ENCODE measurements at places on chromosomes 12 and 14.
A peak's percentile ranks its signal among the peaks of the same experiment; 100 is the strongest.

GRCh38 chr12:49567302-49567610 lies 686 bp downstream of the MCRS1 start:
- DNase-seq: no peak

- no peak for DNase-seq
These were observed 61.6 kb downstream of the PPP2R5C start for GRCh38 chr14:101823066-101823465.

- no peak for DNase-seq
These were observed 114.5 kb upstream of the RASSF8 start for GRCh38 chr12:25843976-25844375.

- no peak for DNase-seq
These were observed 88.3 kb downstream of the OTOGL start for GRCh38 chr12:80187660-80188090.

- DNase-seq: peak; percentile 18
These were observed 98.1 kb upstream of the LHX5 start for GRCh38 chr12:113569806-113570205.

GRCh38 chr12:50024227-50024626 lies 1.1 kb downstream of the RACGAP1 start:
- no peak for DNase-seq

DNA sequence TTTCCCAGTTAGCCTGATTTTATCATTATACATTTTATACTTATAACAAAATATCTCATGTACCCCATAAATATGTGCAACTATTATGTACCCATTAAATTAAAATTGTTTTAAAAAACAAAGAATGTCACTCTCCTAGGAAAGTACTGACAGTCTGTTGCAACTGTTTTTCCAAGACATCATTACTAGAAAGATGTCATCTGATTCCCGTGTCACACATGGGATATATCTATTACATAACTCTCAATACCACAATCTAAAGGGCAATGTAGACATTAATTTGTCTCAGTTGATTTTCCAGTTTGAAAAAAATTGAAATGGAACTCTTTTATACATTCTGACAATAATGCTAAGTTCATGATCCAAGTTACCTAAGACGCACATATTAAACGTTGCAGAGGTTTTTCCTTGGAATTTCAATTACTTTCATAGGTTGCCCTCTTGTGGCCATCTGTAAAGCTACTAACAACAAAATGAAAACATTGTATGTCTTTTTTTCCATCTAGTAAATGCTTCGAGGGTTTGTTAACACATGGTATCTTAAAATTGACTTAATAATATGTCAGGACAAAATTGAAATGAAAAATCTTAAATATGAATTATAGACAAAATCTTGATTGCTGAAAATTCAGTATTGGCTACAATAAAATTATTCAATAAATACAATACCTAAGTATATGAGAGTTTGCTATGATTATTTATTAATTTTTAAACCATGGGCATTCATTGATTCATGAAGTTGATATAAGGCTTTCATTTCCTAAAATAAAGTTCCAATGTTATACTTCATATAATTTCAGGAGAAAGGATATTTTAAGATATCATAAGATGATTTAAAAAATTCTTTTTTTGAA lies 131.6 kb downstream of the PPFIA2 start:
- no peak for DNase-seq

- DNase-seq: no peak
These were observed 22.7 kb upstream of the MUCL1 start for GRCh38 chr12:54831631-54832030.

All from cerebellar nuclear complex (tissue), 1 donor.